ENCODE measurements at places on chromosomes 5 and 9.

DNA sequence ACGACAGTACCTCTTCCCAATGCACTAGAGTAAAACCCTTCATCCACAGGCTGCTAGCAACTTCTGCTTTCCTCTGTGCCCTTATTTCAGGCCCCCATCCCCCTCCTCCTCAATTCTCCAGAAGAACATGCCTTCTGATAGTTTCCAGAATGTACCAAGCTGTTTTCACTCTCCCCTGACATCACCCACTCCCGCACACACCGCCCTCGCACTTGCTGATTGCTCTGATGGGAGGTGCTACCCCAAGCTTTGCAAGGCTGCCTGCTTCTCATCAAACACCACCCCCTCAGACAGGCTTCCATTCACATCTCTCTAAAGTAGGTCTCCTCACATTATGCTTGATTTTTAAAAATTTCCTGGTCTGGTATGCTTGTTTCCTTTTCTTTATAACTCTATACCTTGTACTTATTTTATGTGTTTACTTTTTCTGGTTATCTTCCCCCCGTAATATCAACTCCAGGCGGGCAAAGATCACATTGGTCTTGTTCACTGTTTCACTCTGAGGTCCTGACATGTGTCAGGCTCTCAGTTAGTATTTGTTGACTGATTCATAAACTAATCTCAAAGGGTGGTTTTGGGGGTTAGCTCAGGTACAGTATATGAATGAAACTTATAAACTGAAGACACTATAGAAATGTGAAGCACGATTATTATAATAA lies 91.0 kb upstream of the C9orf72 start:
- no peak for DNase-seq

GRCh38 chr9:113057193-113057592 lies 669 bp upstream of the ZFP37 start:
- no peak for DNase-seq

DNA sequence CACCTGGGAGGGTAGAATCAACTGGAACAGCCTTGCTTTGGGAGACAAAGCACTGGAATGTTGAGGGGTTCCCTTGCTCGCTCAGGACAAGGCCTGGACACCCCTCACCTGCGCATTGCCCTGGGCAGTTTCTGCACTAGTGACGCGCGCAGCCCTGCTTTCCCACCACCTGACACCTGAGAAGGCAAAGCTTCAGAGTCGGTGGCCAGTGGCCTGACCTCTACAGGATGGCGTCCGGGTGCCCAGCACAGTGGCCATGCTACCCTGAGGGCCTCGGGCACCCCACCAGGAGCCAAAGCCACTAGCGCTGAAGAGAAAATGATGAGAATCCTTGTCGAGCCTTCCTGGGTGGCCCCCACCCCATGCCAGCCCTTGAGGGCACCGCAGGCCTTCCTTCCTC lies 161.3 kb downstream of the OLFM1 start:
- no peak for DNase-seq

DNA sequence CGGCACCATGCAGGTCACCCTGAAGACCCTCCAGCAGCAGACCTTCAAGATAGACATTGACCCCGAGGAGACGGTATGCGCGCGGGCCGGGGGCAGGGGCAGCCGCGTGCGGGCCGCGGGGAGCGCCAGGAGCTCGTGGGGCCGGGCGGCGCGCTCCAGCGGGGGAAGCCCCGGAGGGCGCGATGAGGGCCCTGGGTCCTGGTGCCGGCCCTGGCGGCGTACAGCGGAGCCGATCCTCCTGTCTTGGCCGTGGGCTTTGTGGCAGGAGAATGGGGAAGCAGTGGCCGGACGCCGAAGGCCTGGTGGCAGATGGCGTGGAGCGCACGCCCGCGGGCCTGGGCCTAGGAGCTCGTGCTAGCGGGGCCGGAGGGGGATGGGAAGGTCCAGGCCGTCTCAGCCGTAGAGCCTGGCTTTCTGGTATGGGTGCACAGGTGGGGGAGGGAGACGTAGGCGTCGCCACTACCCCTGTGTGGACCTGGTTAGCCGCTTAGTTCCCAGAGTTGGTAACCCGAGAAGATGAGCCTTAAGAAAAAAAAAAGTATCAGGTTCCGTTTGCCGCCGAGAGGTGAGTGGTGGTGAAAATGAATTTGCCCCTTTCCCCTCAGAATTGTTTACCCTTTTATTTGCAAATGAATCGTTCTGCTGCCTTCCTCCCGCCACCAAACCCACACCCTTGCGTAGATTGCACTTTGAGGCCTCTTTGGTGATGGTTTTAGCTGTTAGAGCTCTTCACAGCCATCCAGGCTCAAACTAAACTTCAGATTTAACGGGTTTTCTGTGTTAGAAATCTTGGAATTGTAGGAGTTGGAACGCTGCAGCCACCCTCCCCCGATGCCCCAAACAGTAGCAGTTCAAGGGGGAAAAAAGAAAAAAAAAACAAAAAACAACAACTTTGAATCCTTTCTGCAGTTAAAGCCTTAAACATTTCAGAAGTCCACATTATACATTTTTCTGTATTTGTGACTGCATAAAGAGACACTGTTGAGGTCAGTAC lies 841 bp downstream of the RAD23B start:
- DNase-seq = peak; percentile 47

DNA sequence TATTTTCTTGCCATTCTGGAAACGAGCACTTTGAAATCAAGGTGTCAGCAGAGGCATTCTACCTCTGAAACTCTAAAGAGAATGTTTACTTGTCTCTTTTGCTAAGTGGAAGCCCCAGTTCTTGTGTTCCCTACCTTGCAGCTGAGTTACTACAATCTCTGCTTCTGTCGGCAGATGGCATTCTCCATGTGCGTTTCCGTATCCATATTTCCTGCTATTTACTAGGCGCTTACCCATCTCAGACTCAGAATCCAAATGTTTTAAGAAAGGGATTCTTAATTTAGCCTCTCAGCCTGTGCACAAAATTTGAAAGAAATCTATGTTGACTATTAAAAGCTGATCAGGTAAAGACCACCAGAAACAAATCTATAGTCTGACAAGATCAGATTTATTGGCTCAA lies 221.3 kb upstream of the FTMT start:
- no peak for DNase-seq

GRCh38 chr9:101443364-101443771 lies 7.8 kb upstream of the ALDOB start:
- DNase-seq = peak; percentile 35
